ENCODE measurements at places on chromosomes 12 and 14.

DNA sequence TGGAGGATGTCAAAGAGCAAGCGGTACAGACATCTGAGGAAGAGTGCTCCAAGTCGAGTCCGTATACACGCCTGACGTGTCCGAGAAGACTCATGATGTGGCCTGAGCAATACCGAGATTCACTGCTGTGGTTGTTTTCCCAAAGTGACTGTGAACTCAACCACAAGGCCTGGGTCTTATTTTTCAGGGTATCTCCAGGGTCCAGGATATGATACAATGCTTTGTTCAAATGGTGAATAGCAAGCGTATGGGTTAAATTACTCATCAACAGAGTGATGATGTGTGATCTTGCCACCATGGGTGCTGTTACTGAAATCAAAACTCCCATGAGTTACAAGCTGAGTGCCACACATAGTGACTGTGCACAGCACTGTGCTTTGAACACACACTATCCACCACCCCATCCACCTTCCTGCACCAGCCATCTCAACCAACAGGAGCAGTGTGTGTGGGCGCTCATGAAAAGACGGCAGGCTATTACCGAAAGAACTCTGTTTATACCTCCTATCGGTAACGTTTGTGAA lies 109.6 kb downstream of the BCAT1 start:
- DNase-seq: peak; percentile 78

GRCh38 chr12:25427337-25428249 lies 125.5 kb downstream of the LMNTD1 start:
- no peak for DNase-seq

DNA sequence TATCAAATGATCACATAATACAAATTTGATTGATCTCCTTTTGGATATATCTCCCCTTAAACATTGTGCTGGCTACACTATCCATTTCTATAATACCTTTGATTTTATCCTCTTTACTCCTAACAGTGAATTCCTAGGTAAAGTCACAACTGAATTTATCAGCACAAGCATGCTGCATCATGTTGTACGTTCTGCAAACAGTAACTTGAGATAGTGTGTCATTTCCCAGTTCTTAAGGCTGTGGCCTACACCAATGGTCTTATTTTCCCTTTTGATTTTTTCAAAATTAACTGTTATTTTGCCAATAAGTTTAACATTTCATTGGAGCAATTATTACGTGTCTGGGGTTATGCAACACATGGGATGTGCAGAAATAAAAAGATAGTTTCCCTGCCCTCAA lies 24.8 kb downstream of the PRKCH start:
- no peak for DNase-seq

DNA sequence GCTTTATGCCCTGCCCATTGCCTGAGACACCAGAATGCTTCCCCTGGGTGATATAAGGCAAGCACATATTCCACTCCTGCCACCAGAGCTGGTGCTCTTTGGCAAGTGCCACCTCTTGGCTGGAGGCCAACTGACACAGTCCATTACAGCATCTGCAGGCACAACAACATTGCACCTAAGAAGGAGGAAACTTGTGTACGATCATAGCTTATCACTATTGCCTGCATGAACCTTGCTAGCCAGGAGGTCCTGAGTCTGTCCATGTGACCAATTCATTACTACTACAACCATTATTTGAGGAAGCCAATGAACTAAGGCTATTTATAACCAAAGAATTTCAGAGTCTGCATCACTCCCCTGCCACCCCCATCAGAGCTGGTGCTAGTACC lies 119.8 kb upstream of the SCAF11 start:
- DNase-seq: no peak

DNA sequence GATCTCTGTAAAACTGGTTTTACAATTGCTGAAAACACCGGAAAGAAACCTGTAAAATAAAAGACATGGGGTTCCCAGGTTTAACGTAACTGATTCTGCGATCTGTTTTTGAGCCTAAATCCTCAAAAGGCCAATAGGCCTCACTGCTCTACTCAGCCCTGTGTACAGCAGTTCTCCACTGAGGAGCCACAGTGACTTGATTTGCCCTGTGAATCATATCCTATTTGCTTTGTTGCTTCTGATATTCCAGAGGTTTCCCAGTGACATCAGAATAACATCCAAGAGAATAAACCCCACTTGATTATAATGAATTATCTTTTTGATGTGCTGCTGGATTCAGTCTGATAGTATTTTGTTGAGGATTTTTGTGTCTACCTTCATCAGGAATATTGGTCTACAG lies 27.5 kb downstream of the MDM1 start:
- no peak for DNase-seq

- DNase-seq: no peak
Measured at GRCh38 chr12:57234571-57235016, 5.1 kb downstream of the SHMT2 start.

- peak; percentile 37 for DNase-seq
Measured at GRCh38 chr14:60657456-60658210, 8.4 kb upstream of the SIX1 start.

GRCh38 chr12:93626160-93626559 lies 51.0 kb upstream of the CRADD start:
- no peak for DNase-seq

DNA sequence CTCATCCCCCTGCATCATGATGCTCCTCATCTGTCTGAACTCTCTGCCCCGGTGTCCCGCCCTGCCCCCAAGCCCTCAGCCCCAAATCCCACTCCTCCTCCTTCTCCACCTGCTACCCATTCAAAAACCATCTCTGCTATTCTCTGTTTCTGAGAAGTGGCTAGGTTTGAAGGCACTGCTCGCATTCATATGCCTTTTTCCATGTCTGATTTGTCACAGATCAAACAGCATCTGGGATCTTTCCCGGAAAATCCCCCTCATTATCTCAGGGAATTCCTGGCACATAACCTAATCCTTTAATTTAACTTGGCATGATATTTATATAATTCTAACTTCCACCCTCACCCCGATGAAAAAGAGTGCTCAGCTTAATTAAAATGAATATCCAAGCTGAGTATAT lies 3.3 kb upstream of the ADAM20 start:
- DNase-seq: no peak

- no peak for DNase-seq
Measured at GRCh38 chr12:66602483-66603143, 76.3 kb downstream of the GRIP1 start.

DNA sequence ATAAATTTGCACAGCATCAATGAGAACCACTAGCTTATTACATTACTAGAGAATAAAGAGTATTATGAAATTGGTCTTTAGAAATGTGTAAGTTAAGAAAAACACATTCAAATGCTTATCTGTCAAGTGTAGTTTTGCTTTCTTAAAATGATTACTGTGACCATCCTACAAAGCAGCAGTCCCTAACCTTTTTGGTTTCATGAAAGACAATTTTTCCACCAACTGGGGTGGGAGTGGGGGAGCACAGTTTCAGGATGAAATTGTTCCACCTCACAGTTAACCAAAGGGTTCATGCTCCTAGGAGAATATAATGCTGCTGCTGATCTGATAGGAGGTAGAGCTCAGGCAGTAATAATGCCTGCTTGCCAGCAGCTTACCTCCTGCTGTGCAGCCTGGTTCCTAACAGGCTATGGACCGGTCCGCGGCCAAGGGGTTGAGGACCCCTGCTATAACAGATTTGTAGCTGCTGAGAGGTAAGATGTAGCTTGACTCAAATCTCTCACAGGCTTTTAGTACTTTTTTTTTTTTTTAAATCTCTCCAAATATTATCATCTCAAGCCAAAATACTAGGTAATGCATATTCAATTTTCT lies 45.4 kb downstream of the PPP4R3A start:
- DNase-seq: no peak

DNA sequence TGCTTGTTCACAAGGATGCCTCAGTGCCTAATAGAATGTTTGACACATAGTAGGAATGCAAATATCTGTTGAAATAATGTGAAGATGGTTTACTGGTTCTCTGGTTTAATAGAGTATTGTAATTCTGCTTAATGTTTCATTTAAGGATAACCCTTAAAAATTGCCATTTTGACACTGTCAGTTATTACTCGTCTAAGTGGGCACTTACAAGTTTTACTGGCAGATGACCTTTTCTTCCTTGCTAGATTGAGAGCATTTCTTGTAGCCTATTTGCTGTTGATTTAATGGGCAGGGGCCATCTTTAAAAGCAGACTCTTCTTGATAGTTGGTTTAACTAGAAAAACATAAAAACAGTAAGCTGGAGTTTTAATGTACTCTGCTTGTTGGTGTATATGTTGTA lies 1.9 kb downstream of the TMEM263 start:
- DNase-seq: no peak

DNA sequence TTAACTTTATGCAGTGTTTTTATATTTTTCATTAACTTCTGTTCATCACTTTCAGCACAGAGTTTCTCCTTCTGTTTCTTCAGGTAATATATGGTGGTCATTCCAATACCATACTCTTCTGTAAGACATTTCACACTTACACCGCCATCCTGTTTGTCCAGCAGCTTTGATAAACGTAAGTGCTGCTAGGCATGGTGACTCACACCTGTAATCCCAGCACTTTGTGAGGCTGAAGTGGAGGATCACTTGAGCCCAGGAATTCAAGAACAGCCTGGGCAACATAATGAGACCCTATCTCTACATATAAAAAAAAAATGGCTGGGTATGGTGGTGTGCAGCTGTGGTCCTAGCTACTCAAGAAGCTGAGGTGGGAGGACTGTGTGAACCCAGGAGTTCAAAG lies 55.8 kb downstream of the EXOC5 start:
- no peak for DNase-seq

GRCh38 chr12:91215940-91216454 lies 33.4 kb upstream of the DCN start:
- peak; percentile 82 for DNase-seq

DNA sequence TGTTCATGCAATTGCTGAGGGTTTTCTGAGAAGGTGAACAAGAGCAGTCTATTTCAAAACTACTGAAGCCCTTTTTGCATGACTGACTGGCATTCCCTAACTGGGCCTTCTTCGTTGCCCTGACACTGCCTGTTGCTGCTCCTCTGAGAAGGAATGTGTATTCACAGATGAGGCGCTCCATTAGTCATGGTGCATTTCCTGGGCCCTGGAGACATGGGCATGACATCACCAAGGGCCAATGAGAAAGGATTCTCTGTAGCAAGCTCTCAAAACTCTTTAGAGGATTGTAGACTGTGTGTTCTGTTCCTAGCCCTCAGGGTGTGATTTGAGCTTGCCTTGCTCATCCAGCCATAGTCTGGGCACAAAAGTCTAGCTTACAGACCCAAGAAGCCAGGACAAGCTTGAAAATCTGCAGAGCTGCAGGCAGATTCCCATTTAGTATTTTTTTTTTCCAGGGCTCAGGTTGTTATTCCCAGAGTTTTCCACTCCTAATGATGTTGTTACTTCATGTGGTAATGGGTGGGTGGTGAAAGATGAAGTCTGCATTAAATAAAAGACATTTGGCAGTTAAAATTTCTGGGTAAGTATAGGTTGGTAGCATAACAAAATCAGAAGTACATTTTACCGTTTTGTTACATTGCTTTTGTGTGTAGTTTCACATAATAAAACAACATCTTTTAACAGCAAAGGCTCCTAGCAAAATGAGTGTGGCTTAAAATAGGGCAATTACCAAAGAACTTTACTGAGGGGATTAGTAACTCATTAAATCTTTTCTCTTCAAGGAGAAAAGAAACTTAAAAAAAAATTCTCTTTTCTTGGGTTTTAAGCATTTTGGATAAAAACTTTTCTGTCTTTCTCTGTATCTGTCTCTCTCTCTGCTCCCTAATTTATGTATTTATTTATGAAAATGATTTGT lies 318.4 kb downstream of the RAD51B start:
- peak; percentile 97 for DNase-seq

- DNase-seq: no peak
Measured at GRCh38 chr12:87661786-87662377, 367.3 kb downstream of the C12orf50 start.

GRCh38 chr12:2319737-2320506 lies 267.1 kb downstream of the CACNA1C start:
- DNase-seq: peak; percentile 83

GRCh38 chr14:93062890-93063289 lies 52.8 kb downstream of the ITPK1 start:
- no peak for DNase-seq

DNA sequence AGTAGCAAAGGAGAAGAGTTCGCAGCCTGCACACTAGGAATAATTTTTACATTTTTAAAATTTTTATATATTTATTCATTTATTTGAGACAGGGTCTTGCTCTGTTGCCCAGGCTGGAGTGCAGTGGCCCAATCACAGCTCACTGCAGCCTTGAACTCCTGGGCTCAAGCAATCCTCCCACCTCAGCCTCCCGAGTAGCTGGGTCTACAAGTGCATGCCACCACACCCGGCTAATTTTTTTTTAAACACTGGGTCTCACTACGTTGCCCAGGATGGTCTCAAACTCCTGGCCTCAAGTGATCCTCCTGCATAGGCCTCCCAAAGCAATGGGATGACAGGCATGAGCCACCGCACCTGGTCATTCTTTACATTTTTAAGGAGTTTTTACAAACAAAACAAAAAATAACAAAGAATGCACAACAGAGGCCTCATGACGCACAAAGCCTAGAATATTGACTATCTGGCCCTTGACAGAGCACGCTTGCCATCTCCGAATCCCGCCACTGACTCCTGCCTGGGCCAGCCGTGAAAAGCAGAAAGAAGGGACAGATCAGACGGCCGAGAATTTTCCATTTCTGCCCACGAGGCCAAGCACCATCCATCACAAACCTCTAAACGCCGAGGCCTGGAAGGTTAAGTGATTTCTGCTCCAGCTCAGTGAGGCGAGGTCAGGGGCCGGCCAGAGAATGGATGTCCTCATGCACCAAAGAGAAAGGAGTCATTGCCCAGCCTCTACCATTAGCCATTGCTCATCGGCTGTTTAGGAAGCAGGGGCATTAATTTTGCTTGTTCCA lies 120.0 kb downstream of the SCARB1 start:
- no peak for DNase-seq

- peak; percentile 80 for DNase-seq
Measured at GRCh38 chr12:132327336-132328171, 1.8 kb downstream of the GALNT9 start.

- no peak for DNase-seq
Measured at GRCh38 chr12:101204602-101205304, 5.3 kb downstream of the SLC5A8 start.

- no peak for DNase-seq
Measured at GRCh38 chr14:74524076-74524811, 30.7 kb downstream of the ISCA2 start.

- no peak for DNase-seq
Measured at GRCh38 chr12:27583057-27583797, 59.2 kb downstream of the PPFIBP1 start.

- DNase-seq: no peak
Measured at GRCh38 chr12:28340261-28341045, 150.2 kb downstream of the CCDC91 start.

GRCh38 chr14:35398071-35398584 lies 6.4 kb downstream of the NFKBIA start:
- peak; percentile 36 for DNase-seq

- peak; percentile 73 for DNase-seq
Measured at GRCh38 chr12:15752785-15753184, 36.4 kb downstream of the EPS8 start.

GRCh38 chr12:122867691-122868461 lies 28.0 kb downstream of the VPS37B start:
- no peak for DNase-seq

GRCh38 chr14:97641827-97642226 lies 844.6 kb downstream of the VRK1 start:
- DNase-seq: no peak
